Occipital lobe (tissue), 3 donors: ENCODE measurements at places on chromosomes 11 and 22. TPM values are rescaled to one million over a fixed set of nuclear protein-coding genes. Genes with fewer than 3 reads are reported as not detected.

GRCh38 chr11:57599381-57599780 is 1.9 kb downstream of the SERPING1 start:
- no peak for DNase-seq

GRCh38 chr22:49119551-49119952 is 708.1 kb downstream of the BRD1 start:
- DNase-seq, result no peak

GRCh38 chr11:120352405-120352804 is 16.2 kb downstream of the ARHGEF12 start:
- DNase-seq, result no peak

DNA sequence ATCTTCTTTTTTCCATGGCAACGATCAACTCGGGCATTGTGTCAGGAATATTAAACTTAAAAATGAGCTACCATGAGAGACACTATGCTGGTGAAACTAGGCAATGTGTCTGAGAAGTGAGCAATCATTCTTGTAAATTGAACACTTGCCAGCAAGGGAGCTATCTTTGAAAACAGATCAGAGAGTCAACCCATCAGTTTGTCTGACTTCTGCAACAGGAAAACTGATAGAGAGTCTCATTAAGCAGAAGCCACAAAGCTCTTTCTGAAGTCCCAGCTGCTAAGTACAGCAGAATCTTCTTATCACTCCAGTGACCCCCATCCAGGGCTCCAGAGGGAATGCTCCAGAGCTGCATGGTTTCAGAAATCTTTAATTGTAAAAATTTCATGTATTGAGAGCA is 114.7 kb downstream of the MSANTD4 start:
- DNase-seq, result no peak

DNA sequence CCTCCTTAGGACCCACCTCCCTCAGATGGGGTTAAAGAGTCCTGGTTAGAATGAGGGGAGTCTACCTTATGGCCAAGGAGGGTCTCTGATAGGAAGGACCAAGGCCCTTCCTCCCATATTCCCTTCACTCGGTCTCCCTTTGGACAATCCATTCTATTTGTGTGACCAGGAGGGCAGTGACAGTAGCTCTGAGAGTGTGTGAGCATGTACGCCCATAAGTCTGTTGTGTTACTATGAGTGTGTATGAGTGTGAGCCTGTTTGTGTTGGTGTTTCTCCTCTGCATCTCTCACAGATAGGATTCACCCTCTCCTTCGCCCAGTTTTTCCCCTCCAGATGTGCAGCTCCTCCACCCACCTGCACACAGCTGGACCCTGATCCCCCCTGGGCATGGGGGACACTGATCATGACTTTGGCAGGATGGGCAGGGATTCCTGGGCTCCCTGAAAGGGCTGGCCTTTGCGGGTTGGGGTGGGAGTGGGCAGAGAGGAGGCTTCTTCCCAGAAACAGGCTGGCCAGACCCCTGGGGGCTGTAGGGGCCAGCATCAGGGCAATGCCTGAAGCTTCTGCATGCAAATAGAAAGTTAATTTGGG is 14.5 kb downstream of the PHLDB1 start:
- DNase-seq, result no peak

The CCDC134 gene
- total RNA-seq, result 12.2 TPM

The FGF3 gene
- not detected for total RNA-seq
